ENCODE measurements at places on chromosomes 5 and 9.

DNA sequence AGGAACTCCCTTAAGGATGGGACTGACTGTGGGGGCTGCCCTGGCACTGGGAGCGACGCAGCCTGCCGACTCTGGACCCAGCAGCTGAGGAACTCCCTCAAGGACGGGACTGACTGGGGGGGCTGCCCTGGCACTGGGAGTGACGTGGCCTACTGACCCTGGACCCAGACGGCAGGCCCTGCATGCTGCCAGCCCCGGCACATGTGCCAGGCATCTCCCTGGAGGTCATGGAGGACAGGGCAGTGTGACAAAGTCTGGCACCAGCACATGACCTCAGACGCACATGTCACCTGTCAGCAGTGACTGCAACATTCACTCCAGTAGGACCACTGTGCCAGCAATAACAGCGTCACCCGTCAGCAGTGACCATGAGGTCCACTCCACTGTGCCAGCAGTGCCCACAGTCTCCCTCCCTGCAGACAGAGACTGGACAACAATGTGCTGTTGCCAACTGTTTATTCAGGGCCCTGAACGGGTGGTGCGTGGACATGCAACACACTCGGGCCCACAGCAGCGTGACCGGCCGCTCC is 4.5 kb downstream of the FBXW5 start:
- no peak for DNase-seq

DNA sequence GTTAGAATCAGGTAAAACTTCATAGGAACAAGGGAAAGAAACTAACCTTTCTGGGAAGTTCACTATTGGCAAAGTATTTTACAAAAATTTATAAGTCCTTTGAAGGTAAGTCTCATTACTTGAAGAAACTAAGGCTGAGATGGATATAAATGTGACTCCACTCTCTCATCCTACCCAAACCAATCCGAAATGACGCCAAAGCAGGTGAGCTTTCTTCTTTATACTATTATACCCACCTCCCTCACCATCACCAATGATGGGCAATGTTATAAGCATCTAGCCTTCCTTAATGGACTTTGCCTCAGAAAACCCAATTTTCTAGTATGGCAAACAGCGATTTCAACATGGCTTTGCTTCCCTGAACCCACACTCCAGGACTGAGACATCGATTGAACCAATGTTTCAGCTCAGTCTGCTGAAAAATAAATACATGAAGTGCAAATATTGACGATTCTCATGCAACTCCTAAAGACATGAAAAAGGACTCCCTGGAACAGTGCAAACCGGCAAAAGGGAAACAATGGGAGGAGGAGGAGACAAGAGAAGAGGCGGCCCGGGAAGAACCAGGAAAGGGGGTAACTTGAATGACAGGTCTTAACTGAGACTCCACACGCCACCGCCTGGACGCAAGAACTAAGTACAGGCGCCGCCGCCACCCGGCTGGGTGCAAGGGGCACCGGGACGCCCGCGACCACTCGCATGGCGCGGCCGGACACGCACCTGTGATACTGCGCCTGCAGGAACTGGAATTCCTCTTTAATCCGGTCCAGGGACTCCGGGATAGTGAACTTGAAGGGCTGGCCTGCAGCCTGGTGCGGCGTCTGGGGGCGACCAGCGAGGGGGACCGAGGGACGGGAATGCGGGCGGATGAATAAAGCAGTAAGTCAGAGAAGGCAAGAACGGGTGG is 2.5 kb downstream of the TLE1 start:
- DNase-seq = no peak

DNA sequence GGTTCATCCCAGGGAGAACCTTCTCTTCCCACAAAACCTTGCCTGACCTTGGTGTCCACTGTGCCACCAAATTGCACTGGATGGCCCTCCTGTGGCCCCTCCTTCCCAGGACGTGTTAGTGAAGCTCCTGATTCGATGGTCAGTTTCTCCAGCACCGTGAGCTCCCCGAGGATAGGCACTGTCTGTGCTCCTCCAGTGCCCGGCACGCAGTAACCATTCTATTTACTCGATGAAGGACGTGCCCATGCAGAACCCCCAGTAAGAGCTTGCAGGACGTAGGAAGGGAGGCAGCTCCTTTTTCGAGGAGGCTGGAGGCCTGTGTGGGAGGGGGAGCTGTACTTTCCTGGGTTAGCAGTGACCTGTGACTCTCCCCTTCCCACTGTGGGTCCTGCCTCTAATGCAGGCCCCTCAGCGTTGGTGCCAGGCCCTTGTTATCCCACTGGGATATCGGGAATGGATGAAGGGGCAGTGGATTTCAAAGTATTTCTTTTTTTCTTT is 39.6 kb downstream of the HABP4 start:
- no peak for DNase-seq

DNA sequence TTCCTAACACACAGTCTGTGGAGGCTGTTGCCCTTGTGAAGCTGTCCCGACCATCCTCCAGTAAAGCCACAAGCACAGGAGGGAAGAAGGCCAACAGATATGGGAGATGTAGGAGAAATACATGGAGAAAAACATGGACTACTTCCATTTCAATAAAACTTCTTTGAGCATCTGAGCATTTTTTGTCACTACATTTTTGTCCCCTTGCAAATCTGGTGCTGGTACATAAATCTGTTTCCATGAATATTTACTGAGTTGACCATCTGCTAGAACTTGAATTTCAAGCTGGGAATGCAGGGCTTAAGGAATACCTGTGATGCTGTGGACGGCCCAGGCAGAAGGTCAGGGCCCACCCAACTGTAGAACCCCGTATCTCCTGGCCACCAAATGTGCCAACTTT is 43.9 kb upstream of the ICE1 start:
- no peak for DNase-seq

GRCh38 chr5:72388646-72389045 is 68.5 kb downstream of the PTCD2 start:
- no peak for DNase-seq

Measured in activated naive CD8-positive, alpha-beta T cell treated with anti-CD3 and anti-CD28 coated beads, Interleukin-2, amount 50 U/mL, for 16 hours (primary cell).